ENCODE measurements at places on chromosomes 12 and 14.

GRCh38 chr12:58532855-58533608 lies 387.3 kb downstream of the LRIG3 start:
- DNase-seq = no peak

DNA sequence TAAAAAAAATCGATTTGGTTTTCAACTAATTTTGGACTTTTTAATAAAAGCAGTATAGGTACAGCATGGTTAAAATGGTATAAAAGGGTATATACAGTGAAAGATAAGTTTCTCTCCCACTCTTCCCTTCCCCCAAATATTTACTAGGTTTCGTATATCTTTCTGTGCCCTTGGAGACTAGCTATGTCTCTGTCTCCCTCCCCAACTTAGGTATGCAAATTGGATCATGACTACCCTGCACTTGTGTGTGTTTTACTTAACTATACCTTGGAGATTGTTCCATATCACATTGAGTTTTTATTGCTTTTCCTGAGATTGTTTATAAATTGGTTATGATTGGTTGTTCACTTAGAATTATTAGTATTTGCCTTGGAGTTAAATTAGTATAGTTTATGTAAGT lies 19.4 kb downstream of the AEBP2 start:
- DNase-seq = no peak

- no peak for DNase-seq
These were observed 13.9 kb downstream of the SYT1 start for GRCh38 chr12:78878459-78878858.

GRCh38 chr14:63512861-63513260 lies 30.3 kb downstream of the PPP2R5E start:
- no peak for DNase-seq

GRCh38 chr12:92640691-92641090 lies 62.1 kb upstream of the PLEKHG7 start:
- DNase-seq = no peak

Data from fibroblast of gingiva (primary cell).